Esophagus squamous epithelium (tissue), 5 donors: ENCODE measurements at places on chromosomes 16 and 17. TPM values are rescaled to one million over a fixed set of nuclear protein-coding genes. Genes with fewer than 3 reads are reported as not detected.

SDR42E1 gene
- total RNA-seq, result 15.3 TPM

ZSCAN10 gene
- total RNA-seq, result not detected

TBX4 gene
- total RNA-seq, result not detected

CIITA gene
- total RNA-seq, result 7.7 TPM

ITGAE gene
- total RNA-seq, result 5.7 TPM

BTBD17 gene
- total RNA-seq, result not detected

IL21R gene
- total RNA-seq, result 0.38 TPM

TLCD3A gene
- total RNA-seq, result 31.9 TPM

CORO1A gene
- 9.5 TPM for total RNA-seq

TOP2A gene
- total RNA-seq, result 87.1 TPM

ZPBP2 gene
- not detected for total RNA-seq

C16orf78 gene
- not detected for total RNA-seq

ATP1B2 gene
- 1.5 TPM for total RNA-seq

CEP295NL gene
- 0.42 TPM for total RNA-seq

ARHGDIG gene
- not detected for total RNA-seq

PYY gene
- not detected for total RNA-seq

ACSM3 gene
- 6.3 TPM for total RNA-seq

RAB11FIP4 gene
- total RNA-seq, result 23.6 TPM

KCNH4 gene
- total RNA-seq, result under 0.01 TPM
